ENCODE measurements at places on chromosomes 2 and 18.

- DNase-seq: no peak
These were observed 49.8 kb downstream of the ADI1 start for GRCh38 chr2:3469486-3469885.

- DNase-seq: peak; percentile 2
These were observed 41.0 kb upstream of the MGAT4A start for GRCh38 chr2:98771721-98772524.

DNA sequence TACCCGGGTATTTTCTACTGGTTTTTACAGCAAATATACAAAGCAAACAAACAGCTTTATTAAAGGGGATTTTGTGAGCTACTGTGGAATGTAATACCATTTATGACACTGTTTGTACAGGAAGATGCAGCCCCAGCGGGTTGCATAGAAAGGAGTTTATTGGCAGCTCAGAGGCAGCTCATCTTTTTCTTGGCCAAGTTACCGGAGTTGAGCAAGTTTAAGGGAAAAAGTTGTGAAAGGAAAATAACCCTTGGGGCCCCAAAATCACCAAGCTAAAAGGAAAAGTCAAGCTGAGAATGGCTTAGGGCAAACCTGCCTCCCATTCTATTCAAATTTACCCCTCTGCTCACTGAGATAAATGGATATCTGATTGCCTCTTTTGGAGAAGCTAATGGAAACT is 60.8 kb downstream of the MOB4 start:
- peak; percentile 70 for DNase-seq

DNA sequence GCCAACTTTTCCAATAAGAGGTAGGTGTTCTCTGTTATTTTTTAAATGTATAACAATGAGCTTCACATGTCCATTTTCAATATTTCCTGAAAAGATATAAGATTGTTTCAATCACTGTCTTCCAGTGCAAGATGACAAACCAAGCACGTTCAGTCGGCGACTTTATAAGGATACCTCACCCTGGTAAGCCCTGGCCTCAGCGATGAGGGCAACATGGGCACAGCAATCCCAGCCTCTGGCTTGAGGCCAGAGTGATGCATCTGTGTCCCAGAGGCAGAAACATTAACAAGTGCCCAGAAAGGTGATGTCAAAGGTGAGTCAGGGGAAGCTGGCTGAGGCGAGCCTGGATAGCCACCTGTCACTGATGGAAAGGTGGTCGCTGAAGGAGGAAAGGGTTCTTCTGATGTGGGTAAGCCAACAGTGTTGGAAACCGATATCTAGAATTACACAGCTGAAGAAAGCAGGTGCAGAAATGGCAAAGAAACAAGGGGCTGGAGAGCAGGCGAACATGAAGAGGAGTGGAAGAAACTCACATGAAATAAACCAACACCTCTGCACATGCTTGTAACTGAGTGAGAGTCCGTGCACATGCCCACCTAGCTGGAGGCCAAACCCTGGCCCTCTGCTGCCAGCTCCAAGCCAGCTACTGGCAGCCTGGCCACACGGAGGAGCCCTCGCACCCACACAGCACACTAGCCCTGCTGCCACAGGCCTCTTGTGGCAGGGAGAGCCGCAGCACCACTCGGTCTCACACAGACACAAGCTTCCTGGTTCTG is 65.5 kb downstream of the FBXO15 start:
- DNase-seq: peak; percentile 42

- DNase-seq: no peak
These were observed 132.0 kb upstream of the MYCN start for GRCh38 chr2:15808204-15808910.

GRCh38 chr2:61177727-61178549 is 15.9 kb downstream of the C2orf74 start:
- peak; percentile 44 for DNase-seq

GRCh38 chr2:70523672-70523995 is 30.0 kb downstream of the TGFA start:
- no peak for DNase-seq

GRCh38 chr2:176078541-176079284 is 5.0 kb downstream of the EVX2 start:
- DNase-seq: no peak

GRCh38 chr2:105447476-105447875 is 48.6 kb upstream of the FHL2 start:
- DNase-seq: peak; percentile 34

GRCh38 chr2:219430633-219431615 is 3.7 kb upstream of the SPEG start:
- DNase-seq: peak; percentile 42

GRCh38 chr2:42800461-42800962 is 8.1 kb upstream of the HAAO start:
- DNase-seq: no peak

- DNase-seq: no peak
These were observed 81.1 kb downstream of the LPIN1 start for GRCh38 chr2:11827547-11827946.

GRCh38 chr2:173997269-173997668 is 32.1 kb upstream of the SP3 start:
- DNase-seq: peak; percentile 60

- DNase-seq: no peak
These were observed 111.8 kb downstream of the EPB41L3 start for GRCh38 chr18:5431836-5432575.

DNA sequence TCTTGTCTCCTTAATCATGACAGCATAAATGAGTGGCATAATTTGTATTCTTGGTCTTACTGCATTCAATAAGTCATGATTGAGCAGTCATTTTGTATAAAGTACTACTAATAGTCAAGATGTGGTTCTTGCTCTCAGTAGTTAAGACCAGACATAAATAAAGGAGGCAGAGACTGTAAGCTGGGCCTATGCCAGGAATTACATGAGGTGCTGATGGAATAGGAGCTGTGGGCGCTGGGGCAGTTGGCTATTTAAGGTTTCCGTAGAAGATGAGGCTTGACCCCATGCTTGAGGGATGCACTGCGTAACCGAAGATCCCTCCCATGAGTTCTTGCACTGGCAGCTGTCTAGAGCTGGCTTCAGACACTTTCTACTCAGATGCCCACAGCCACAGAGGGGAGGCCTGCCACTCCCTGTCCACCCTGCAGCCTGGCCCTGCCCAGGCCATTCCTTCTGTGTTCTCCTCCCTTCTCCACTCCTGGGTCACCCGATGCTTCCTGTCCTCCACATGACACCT is 150.9 kb upstream of the REV1 start:
- no peak for DNase-seq

DNA sequence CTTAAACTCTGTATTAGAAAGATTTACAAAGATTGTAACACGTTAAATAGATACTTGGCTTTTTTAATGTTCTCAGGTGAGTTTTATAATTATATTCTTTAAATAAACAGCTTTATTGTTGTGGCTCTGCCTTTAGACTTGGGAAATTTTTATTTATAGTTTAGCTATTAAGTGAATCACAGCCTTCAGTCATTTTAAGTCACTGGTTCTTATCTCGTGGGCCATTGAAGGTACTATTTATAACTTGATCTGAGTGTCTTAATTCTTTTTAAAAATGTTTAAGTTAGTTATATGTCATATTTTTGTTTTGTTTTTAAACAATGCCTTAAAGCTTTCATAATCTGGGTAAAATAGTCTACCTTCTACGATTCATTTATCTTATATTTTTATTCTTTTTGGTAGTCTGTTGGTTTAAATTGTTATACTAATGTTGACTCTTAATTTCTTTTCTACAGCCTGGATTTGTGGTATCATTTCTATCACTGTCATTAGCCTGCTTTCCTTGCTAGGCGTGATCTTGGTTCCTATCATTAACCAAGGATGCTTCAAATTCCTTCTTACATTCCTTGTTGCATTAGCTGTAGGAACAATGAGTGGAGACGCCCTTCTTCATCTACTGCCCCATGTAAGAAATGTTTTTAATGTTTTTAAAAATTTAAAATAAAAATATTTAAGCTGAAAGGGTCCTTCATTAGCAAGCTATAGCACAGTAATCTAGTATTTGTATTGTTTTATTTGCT is 49.3 kb downstream of the SLC39A10 start:
- peak; percentile 7 for DNase-seq

GRCh38 chr2:169091761-169092519 is 22.6 kb downstream of the DHRS9 start:
- DNase-seq: peak; percentile 75

DNA sequence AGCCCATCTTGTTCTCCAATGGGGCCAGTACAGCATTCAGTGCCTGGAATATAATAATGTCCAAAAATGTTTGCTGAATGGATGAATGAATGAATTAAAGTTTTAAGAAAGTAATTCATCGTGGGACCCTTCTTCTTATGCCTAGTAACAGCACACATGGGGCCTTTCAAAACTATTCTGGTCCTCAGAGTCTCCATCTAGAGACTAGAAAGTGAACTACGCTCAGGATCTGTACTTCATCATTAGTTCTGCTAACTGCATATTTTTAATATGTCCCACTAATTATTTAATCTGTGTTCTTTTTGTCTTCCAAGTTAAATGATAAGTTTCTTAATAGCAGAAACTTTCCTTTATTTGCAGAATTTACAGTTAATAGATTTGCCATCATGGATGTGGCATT is 172.5 kb downstream of the SMAD2 start:
- DNase-seq: no peak

DNA sequence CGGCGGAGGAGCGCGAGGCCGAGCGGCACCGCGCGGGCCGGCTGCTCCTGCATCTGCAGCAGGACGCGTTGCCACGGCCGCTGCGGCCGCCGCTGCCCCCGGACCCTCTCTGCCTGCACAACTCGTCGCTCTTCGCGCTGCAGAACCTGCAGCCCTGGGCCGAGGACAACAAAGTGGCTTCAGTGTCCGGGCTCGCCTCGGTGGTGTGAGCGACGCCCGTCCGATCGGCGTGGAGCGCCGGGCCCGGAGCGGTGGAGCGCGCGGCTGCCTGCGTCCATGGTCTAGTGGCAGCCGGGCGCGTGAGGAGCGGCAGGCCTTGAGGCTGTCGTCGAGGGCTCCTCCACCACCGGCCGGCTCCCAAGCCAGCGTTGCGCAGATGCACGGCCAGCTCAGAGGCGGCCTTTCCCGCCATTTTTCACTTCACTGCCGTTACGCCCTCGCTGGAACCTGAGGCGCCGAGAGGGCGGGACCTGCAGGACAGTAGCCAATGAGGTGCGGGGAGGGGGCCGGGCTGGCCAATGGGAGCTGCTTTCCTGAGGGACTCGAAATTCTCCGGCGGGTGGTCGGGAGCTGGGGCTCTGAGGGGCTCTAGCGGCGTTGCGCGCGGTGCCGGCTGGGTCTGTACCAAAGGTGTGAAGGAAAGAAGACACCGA is 1.9 kb downstream of the TLX2 start:
- DNase-seq: peak; percentile 40

GRCh38 chr2:179702912-179703311 is 158.5 kb downstream of the ZNF385B start:
- DNase-seq: no peak

- peak; percentile 52 for DNase-seq
These were observed 27.1 kb upstream of the TFPI start for GRCh38 chr2:187581125-187581896.

- DNase-seq: no peak
These were observed 247.3 kb downstream of the NUP35 start for GRCh38 chr2:183371545-183371944.

DNA sequence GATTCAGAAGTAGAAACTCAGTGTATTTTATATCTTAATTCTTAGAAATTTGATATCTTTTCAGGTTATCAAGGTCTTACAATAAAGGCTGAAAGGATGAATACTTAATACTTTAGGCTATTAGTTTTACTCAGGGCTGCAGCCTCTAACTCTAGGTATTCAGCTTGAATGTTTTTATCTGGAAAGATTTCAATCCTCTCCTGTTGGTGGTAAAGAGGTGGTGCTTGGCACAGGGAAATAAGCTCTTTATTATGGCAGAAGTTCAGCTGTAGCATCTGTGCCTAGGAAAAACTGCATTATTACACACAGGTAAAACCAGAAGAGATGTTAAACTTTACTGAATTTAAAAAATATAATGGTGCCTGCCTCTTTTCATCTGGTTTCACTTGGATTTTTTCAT is 11.1 kb downstream of the ACVR2A start:
- DNase-seq: no peak

- DNase-seq: no peak
These were observed 42.7 kb upstream of the SEMA4C start for GRCh38 chr2:96912346-96913116.

- peak; percentile 52 for DNase-seq
These were observed 14.1 kb upstream of the ZSWIM2 start for GRCh38 chr2:186862869-186863709.

- DNase-seq: no peak
These were observed 307.1 kb downstream of the NRXN1 start for GRCh38 chr2:50724837-50725236.

DNA sequence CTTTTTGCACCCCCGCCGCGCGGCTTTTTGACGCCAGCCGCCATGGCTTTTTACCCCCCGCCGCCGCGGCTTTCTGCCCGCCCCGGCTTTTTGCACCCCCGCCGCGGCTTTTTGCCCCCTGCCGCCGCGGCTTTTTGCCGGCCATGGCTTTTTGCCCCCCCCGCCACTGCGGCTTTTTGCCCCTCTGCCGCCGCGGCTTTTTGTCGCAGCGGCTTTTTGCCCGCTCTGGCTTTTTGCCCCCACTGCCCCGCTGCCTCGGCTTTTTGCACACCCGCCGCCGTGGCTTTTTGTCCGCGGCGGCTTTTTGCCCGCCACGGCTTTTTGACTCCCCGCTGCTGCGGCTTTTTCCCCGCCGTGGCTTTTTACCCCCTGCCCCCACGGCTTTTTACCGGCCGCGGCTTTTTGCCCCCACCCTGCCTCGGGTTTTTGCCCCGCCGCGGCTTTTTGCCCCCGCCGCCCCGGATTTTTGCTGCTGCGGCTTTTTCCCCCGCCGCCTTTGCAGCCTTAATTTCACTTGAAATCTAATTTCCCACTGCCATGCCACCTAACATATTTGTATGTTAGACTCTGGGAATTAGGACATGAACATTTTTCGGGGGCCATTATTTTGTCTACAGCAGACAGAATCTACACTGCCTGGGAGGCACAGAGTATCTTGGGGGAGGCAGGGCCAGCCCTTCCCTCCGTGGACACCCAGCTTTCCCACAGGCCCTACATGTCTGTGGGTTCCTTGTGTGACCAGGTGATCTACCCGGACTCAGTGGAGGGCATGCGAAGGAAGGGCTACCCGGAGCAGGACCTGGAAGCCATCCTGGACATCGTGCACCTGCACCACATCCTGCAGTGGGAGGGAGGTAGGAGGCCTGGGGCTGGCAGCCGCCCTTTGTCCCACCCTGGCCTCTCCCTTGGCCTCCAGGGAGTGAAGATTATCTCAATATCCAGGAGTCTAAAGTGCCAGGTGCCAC is 3031.0 kb upstream of the TEKT4 start:
- no peak for DNase-seq

DNA sequence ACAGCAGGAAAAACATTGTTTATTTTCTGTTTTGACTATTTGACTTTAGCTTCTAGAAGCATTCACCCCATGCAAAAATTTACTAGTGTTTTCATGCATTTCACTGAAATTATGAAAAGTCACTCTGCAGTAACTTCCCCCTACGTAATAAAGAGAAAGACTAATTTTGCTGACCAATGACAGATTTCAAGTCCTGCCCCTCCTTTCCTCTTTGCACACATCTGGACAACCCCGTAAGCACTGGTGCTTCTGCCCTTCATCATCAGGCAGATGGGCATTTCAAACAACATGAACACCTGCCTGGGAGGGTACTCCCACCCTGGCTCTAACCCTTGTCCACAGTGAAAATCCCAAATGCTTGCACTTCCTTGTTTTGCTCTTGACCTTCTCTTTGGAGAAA is 815.0 kb upstream of the ID2 start:
- DNase-seq: no peak

All from fibroblast of villous mesenchyme (primary cell).